ENCODE measurements at places on chromosomes 2 and 18. TPM values are rescaled to one million over a fixed set of nuclear protein-coding genes. Genes with fewer than 3 reads are reported as not detected.

The SIX2 gene
- polyA plus RNA-seq = 50.8 TPM

The TBR1 gene
- 0.01 TPM for polyA plus RNA-seq

The GPR35 gene
- 0.89 TPM for polyA plus RNA-seq

The NAT8 gene
- not detected for polyA plus RNA-seq

The FAM237A gene
- not detected for polyA plus RNA-seq

The C2orf72 gene
- polyA plus RNA-seq = 0.03 TPM

The MOCOS gene
- 1.1 TPM for polyA plus RNA-seq

The ILKAP gene
- 55.2 TPM for polyA plus RNA-seq

The SP140 gene
- 0.23 TPM for polyA plus RNA-seq

The RIOK3 gene
- 89.9 TPM for polyA plus RNA-seq

DNA sequence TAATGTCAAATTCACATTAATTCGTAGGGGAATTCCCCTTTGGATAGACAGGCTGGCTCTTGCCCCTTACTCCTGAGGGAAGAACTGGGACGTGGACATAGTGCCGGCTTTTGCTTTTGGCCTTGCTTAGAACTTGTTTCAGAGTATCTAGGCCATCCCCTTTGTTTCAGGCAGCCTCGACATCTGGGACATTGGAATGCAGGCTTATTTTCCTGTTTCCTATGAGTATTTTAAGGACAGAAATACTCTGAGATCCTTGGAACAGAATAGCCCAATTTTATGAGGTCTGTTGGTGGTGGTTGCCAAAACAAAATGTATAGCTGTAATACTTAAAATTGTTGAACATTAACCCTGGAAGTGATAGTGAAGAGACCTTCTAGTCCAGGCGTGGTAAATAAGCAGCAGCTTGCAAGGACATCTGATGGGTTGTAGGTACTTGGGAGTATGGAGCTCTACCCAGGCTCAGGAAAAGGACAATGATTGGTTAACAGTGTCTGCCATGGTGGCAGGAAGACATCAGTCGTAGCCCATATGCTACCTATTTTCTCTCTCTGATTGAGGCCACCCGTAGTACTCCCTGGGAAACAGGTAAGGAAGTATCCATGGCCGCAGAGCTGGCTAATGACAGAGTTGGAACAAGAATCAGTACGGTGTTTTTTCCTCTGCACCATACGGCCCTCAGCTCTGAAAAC, 112.4 kb downstream of the CDK15 start:
- no peak for DNase-seq

- no peak for DNase-seq
Observed at GRCh38 chr18:55489034-55489986, 98.7 kb downstream of the TCF4 start.

DNA sequence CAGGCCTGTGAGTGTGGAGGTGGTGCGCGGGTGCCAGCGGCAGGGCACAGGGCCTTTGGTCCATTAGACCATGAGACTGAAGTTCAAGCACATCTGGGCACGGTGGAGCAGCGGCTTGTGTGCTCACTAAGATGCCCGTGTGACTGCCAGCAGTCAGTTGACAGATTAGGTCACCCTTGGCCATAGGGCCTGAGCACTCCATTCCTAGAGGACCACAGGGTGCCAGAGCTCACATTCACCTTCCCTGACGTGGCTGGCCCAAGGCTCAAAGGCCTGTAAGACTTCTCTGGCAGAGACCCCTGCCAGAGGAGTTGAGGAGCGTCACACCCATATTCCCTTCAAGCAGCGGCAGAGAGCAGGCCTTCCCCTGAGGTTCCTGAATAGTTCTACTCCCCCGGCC, 650 bp downstream of the LHCGR start:
- peak; percentile 10 for DNase-seq

GRCh38 chr18:55932675-55933074, 344.7 kb upstream of the TCF4 start:
- no peak for DNase-seq
